ENCODE measurements at places on chromosomes 1 and 21.

DNA sequence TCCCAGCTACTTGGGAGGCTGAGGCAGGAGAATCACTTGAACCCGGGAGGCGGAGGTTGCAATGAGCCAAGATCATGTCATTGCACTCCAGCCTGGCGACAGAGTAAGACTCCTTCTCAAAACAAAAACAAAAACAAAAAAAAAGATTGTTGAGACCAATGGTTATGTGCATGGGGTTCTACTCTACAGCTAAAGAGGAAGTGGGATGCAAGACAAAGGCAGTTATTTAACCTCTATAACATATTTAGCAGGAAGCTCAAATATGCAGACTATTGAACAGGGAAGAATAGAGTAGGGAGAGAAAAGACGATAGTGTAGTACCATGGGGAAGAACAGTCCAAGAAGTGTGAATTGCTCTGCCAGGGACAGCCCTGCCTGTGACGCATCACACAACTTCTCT lies 227.7 kb downstream of the SMYD3 start:
- no peak for DNase-seq

- no peak for DNase-seq
Observed at GRCh38 chr1:19121192-19121591, 88.9 kb downstream of the UBR4 start.

DNA sequence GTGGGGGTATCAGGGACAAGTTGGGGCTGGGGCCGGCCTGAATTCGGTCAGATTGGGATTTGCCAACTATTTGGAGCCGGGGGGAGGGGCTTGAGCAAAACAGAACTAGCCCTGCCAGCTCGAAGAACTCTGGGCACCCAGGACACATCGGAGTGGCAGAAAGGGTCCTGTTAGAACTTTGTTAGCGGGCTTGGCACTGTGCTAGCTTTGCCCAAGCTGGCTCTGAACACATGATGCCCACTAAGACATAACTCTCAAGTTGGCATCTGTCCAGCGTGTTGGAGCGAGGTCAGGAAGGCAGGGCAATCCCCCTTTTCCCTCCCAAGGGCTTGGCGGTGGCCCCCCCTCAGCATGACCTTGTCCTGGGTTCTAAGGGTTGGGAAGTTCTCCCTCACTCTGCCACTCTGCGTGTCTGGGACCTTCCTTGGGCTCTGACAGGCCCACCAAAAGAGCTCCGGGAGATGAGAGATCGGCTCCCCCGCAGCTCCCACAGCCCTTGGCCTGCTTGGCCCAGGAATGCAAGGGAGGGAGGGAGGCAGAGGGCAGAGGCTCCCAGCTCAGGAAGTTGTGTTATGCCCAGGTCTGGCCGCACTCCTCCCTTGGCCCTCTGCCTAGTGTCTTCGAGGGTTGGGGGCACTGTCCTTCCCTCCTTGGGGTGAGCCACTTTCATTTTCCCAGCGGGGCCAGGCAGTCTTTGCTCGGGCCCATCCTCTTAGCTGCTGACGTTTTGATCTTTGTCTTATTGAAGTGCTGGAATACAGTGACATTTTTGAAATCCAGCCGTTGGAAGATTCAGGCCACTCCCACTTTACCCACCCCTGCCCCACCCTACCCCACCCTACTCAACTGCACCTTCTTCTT lies 1.2 kb downstream of the LMNA start:
- DNase-seq: peak; percentile 85

- DNase-seq: no peak
Observed at GRCh38 chr1:91171898-91172297, 150.1 kb upstream of the ZNF644 start.

GRCh38 chr21:21383126-21383525 lies 384.9 kb downstream of the NCAM2 start:
- DNase-seq: no peak

- no peak for DNase-seq
Observed at GRCh38 chr1:198187973-198188588, 31.3 kb downstream of the NEK7 start.

GRCh38 chr1:154957091-154957657 lies 1.3 kb upstream of the PBXIP1 start:
- DNase-seq: no peak

GRCh38 chr1:169585181-169585580 lies 1.1 kb downstream of the F5 start:
- no peak for DNase-seq

GRCh38 chr1:94925004-94925403 lies 1.9 kb downstream of the CNN3 start:
- no peak for DNase-seq

DNA sequence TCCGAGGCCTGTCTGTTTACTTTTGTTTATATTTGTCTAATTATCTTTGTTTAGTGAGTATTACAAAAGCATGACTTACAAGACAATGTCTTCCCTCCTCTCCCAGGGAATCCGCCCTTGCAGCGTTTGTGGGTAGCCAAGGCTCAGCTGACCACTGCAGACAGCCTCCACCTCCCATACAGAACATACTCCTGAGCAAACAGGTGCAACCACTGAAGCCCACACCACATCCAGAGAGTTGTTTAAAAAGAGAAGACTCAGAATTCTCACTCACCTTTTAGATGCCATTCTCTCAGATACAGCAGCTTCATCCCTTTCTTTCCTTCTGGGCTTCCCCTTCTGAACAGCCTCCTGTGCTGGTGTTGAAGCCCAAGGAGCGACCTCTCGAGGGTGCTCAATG lies 103.5 kb upstream of the TMPRSS2 start:
- no peak for DNase-seq

DNA sequence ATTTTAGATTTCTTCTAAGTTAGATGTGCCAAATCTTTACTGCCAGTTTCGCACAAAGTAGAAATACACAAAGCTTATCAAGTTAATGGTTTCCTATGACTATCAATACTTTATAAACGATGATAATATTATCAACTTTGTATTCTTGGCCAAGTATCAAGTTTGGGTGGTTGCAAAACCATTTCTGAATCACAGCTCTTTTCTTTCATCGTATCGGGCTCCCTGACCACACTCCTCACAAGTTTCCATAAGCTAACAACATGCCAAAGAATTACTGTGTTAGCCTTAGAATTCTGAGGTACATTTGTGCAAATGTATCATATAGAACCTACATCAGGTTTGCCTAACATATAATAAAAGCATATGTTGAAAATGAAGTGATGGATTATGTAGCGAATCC lies 311.0 kb downstream of the KCTD3 start:
- DNase-seq: no peak

DNA sequence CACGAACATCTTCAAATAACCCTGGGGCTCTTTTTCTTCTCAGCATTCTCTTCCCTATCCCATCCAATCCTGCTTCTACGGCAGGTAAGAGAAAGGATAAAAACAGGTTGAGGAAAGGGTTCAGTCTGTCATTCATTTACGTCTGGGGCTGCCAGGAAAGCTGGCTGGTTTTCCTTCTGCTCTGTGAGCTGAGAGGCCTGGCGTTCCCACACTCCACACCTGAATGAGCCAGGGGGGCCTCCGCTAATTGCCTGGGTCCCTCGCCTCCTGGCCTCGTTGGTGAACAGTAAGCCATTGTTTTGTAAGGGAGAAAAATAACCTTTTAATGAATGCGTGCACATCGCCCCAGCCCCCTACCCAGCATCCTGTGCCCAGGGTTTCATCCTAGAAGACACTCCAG lies 70.8 kb upstream of the SIM2 start:
- no peak for DNase-seq

GRCh38 chr1:28506907-28507246 lies 1.0 kb downstream of the RCC1 start:
- no peak for DNase-seq

GRCh38 chr1:242524571-242525359 lies at the start of gene PLD5:
PLD5 (minus strand) TSS chr1:242524697.
- no peak for DNase-seq

DNA sequence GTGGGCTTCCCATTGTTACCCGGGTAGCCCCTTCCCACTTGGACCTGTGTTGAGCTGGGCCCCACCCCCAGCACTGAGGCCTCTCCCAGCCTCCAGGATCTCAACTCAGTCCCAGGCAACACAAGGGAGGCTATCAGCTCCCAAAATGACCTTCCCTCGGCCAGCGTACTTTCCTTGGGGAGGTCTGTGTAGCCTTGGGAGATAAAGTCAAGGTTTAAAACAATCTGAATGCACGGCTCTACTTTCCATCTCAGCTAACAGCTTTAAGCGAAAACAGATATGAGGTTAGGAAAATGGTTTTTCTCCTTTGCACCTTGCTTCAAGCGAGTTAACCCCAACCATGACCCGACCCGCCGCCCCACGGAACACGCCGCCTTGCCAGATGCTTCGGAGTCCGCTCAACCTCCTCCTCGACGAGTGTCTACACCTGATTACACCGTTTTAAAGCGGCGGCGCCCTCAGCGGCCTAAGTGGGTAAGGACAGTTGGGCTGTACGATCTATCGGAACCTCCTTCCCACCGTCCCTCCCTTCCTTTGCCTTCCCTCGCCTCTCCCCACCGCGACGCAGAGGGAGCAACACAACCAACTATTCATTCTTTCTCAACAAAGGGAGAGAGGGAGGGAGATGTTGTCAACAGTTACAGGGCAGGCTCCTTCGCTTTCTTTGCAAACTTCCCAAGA lies 1.1 kb downstream of the BCAR3 start:
- peak; percentile 92 for DNase-seq

- no peak for DNase-seq
Observed at GRCh38 chr1:185045814-185046492, 595 bp downstream of the RNF2 start.

- DNase-seq: no peak
Observed at GRCh38 chr1:163570071-163570470, 248.3 kb downstream of the NUF2 start.

DNA sequence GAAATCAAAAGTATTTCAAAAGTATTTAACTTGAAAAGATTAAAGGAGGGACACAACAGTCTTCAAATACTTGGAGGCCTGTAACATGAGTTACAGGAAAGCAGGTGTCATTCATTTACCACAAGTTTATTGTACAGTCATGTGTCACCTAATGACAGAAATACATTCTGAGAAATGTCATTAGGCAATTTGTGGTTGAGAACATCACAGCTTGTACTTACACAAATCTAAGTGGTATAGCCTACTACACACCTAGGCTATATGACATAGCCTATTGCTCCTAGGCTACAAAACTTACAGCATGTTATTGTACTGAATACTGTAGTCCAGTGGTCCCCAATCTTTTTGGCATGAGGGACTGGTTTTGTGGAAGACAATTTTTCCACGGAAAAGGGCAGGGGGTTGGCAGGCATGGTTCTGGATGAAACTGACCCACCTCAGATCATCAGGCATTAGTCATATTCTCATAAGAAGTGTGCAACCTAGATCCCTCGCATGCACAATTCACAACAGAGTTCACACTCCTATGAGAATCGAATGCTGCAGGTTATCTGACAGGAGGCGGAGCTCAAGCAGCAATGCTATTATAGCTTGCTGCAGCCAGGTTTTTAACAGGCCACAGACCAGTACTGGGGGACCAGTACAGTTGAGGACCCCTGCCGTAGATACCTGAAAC lies 25.0 kb upstream of the PHTF1 start:
- DNase-seq: no peak

DNA sequence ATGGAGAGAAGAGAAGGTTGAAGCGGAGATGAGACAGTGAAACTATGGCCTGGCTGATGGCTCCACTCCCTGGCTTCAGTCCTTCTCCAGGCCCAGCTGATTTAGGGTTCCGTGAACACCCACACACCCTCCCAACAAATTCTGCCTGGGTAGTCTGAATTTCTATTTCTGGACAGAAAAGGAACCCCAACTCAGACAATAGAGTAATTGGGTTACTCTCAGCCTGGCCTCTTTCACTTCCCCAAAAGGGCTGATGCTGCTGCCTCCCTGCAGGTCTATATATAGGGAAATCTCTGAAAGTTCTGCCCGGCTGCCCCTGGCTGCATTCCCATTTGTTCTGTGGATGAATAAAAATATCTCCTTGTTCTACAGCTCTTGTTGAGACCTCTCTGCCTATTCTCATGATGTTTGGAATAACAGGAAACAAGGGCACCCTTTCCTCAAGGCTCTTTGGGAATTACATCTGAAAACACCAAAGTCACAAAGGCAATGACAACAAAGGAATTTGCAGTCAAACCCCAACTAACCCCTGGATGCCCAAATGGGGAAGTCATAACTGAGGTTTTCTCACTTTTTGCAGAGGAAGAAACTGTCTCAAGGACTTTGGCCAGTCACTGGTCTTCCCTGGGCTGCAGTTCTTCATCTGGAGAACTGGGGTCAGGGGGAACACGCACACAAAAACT lies 11.4 kb upstream of the ZSCAN20 start:
- DNase-seq: no peak

GRCh38 chr1:165629848-165630628 lies 996 bp upstream of the MGST3 start:
- DNase-seq: no peak

- DNase-seq: no peak
Observed at GRCh38 chr1:118739501-118739900, 248.6 kb downstream of the TBX15 start.

DNA sequence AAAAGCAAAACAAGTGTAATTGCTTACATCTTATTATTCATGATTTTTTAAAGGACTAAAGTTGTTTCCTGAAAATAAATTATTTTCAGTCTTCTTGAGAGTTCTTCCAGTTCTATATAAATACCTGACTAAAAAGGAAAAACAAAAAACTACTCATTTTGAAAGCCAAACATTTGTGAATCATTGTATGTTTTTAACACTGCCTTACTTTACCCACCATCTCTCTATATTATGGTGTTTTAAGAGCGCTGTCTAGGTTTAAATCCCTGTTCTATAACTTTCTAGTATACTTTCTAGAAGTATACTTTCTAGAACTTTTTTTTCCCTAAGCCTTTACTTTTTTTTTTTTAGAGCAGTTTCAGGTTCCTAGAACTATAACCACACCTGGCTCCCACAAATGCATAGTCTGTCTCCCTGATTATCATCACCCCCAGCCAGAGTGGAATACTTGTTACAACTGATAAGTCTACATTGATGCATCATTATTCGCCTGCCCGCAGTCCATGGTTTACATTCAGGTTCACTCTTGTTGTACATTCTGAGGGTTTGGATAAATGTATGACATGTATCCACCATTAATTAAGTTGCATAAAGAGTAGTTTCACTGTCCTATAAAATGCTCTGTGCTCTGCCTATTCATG lies 9.8 kb downstream of the RSBN1 start:
- no peak for DNase-seq

DNA sequence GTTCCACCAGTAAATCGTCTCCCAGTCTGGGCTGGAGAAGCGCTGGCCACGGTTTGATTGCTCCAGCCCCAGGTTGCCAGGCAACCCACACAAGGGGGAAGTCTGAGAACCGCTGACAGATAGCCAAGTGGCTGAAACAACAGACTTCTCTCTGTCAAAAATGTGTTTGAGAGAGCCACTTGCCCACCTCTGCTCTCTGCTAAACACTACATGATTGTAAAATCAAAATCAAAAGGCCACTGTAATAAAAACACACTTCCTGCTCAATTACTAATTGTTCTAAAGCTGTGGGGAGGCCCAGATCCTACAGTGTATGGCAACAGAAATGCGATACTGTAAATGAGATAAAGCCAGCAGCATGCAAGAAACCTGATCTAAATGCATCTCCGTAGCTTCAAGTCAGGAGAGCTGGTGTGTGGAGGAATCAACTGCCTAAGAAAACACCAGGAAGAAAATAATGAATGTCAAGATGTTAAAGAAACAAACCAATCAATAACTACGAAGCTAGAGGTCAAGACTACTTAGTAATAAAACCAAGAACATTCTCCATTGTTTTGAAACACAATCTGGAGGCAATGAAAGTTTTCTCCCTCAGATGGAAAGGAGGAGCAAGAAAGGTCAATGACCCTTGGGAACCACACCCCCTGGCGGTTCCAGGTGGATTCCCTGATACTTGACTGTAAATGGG lies 121.2 kb downstream of the SLC45A1 start:
- DNase-seq: peak; percentile 94

- DNase-seq: no peak
Observed at GRCh38 chr1:70038025-70038424, 167.4 kb downstream of the LRRC40 start.
